ENCODE measurements at places on chromosomes 1 and 21.

GRCh38 chr1:24925082-24925779 lies 4.8 kb downstream of the RUNX3 start:
- peak; percentile 53 for DNase-seq

- no peak for DNase-seq
These were observed 44.8 kb downstream of the RIMS3 start for GRCh38 chr1:40620586-40621210.

GRCh38 chr1:235424092-235424491 lies 56.9 kb downstream of the TBCE start:
- DNase-seq, result no peak

DNA sequence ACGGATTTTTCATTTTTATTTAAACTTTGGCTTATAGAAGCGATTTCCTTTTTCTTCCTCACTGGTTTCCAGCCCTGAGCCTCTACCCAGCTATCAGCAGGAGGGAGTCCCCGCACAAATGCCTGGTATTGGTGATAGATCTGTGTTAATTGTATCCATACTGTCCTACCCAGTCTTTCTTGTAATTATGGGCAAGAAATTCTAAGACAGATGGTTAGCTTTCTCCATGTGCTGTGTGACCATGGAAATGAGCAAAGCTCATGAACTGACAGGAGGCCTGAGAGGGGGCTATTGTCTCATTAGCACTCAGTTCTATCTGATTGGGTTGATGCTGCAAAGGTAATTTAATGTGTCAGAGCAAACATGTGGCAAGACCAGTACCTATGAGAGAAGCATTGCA lies 108.1 kb upstream of the IVNS1ABP start:
- DNase-seq, result no peak

All from germinal center (tissue), 1 donor.